Esophagus squamous epithelium (tissue), 5 donors: ENCODE measurements at places on chromosomes 16 and 17. TPM values are rescaled to one million over a fixed set of nuclear protein-coding genes. Genes with fewer than 3 reads are reported as not detected.

Gene QPRT
- 0.40 TPM for total RNA-seq

Gene CCL1
- not detected for total RNA-seq

Gene VASN
- total RNA-seq: 20.2 TPM

Gene TNP2
- total RNA-seq: not detected

Gene PIPOX
- 1.3 TPM for total RNA-seq

Gene SDR42E1
- total RNA-seq: 7.1 TPM

Gene GPR142
- total RNA-seq: not detected

Gene MRPL12
- total RNA-seq: 115 TPM

Gene POLR3E
- total RNA-seq: 40.0 TPM

Gene CCR7
- total RNA-seq: 0.53 TPM

Gene ASIC2
- 0.29 TPM for total RNA-seq

Gene NDRG4
- total RNA-seq: 62.1 TPM

Gene JUP
- total RNA-seq: 1,498 TPM

Gene MVP
- 133 TPM for total RNA-seq

Gene CTF1
- 0.53 TPM for total RNA-seq

Gene KRT12
- not detected for total RNA-seq

Gene TVP23A
- total RNA-seq: 0.19 TPM

Gene SPATA32
- total RNA-seq: not detected

Gene BORCS6
- total RNA-seq: 16.5 TPM

Gene PRSS27
- 463 TPM for total RNA-seq

Gene RHBDF1
- total RNA-seq: 21.0 TPM

Gene ABCA6
- total RNA-seq: 52.1 TPM

Gene NPIPA7
- 8.5 TPM for total RNA-seq

Gene CDH1
- total RNA-seq: 125 TPM

Gene MMP15
- 6.5 TPM for total RNA-seq

Gene PRSS33
- not detected for total RNA-seq

Gene NOD2
- 15.3 TPM for total RNA-seq

Gene KAT2A
- total RNA-seq: 9.3 TPM

Gene KRT17
- total RNA-seq: 67.2 TPM

Gene WSCD1
- not detected for total RNA-seq

Gene NUDT21
- total RNA-seq: 39.4 TPM

Gene MC1R
- 1.1 TPM for total RNA-seq

Gene NUFIP2
- total RNA-seq: 20.5 TPM

Gene FLYWCH1
- 26.1 TPM for total RNA-seq

Gene PRPSAP2
- 29.7 TPM for total RNA-seq

Gene CLEC19A
- total RNA-seq: not detected

Gene CSF3
- not detected for total RNA-seq

Gene KRTAP4-8
- total RNA-seq: not detected

Gene GNG13
- not detected for total RNA-seq

Gene ADAP2
- total RNA-seq: 15.0 TPM

Gene UMOD
- not detected for total RNA-seq

Gene C16orf74
- 3.8 TPM for total RNA-seq

Gene COX6A2
- total RNA-seq: not detected

Gene SCGB1C2
- total RNA-seq: not detected

Gene TP53TG3F
- total RNA-seq: not detected

Gene KRT40
- 0.19 TPM for total RNA-seq

Gene IL32
- 4.6 TPM for total RNA-seq

Gene SMIM36
- not detected for total RNA-seq

Gene PCGF2
- 3.8 TPM for total RNA-seq

Gene OTOP3
- 21.2 TPM for total RNA-seq

Gene PRR35
- not detected for total RNA-seq

Gene SPATA2L
- 11.3 TPM for total RNA-seq

Gene ST6GALNAC1
- 40.2 TPM for total RNA-seq

Gene PPP1R1B
- 0.53 TPM for total RNA-seq

Gene NAGPA
- 20.3 TPM for total RNA-seq

Gene KRT39
- total RNA-seq: not detected

Gene KATNIP
- total RNA-seq: 17.5 TPM
